ENCODE measurements at places on chromosomes 2 and 18. TPM values are rescaled to one million over a fixed set of nuclear protein-coding genes. Genes with fewer than 3 reads are reported as not detected.

ZNF236 gene
- total RNA-seq: 23.4 TPM

ACAA2 gene
- total RNA-seq: 51.1 TPM

CRIM1 gene
- total RNA-seq: 46.5 TPM

TUBA3E gene
- not detected for total RNA-seq

DNA sequence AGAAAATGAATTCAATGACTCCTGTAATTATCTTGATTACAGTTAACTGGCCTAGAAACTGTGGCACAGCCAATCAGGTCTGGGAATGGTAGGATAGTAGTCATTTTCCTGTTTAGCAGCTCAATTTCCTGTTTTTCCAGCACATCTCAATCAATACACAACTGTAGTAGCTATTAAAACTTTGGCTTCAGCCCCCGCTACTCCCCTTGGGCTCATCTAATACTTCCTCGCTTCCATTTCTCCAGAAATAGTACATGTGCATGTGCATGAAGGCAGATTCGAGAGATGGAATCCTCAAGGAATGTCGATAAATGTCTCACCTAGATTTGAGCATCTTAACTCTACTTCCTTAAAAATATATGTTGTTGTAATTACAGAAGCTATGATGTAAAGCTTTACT lies 9.7 kb downstream of the COBLL1 start:
- H3K4me1 ChIP-seq: peaks cover 5% of the 10 kb centered on the region
- no peak overlapping the region for H3K27ac ChIP-seq
- H3K27me3 ChIP-seq: no peaks in the 10 kb centered on the region
- no peak for DNase-seq

DNA sequence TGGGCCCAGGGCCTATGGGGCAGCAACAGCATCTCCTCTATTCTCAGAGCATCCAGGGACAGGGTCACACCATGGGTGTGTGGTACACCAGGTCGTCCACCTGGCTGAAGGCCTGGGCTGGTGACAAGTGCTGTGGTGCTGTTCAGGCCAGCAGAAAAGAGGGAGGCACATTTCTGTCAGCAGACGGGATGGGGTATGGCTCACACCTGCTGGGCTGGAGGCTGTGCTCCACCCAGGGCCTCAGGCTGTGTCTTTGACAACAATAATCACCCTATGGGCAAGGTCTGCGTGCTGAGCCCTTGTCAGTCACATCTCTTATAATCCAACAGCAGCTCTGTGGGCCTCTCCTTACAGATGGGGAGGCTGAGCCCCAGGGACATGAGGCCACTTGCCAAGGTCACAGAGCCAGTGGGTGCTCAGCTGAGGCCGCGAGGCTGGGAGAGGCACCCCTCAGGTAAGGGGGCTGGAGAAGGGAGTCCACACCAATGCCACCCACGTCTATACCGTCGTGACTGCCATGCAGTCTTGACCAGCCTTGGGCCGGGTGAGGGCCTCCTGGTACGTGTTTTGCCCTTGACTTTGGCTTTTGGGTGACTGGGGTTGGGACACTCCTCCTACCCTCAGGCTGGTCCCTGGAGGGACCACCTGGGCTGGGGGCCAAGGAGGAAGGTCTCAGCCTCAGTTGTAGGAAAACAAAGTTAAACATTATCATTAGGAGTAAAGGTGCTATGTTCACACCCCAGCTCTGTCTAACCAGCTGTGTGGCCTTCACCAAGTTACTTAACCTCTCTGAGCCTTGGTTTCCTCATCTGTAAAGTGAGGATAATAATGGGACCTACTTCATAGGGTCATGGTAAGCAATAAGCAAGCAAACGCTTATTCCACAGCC lies 5.6 kb upstream of the HS6ST1 start:
- H3K36me3 ChIP-seq: no peaks in the 10 kb centered on the region
- peaks cover 36% of the 10 kb centered on the region for H3K4me1 ChIP-seq
- no peak overlapping the region for H3K27ac ChIP-seq
- DNase-seq: no peak

DNA sequence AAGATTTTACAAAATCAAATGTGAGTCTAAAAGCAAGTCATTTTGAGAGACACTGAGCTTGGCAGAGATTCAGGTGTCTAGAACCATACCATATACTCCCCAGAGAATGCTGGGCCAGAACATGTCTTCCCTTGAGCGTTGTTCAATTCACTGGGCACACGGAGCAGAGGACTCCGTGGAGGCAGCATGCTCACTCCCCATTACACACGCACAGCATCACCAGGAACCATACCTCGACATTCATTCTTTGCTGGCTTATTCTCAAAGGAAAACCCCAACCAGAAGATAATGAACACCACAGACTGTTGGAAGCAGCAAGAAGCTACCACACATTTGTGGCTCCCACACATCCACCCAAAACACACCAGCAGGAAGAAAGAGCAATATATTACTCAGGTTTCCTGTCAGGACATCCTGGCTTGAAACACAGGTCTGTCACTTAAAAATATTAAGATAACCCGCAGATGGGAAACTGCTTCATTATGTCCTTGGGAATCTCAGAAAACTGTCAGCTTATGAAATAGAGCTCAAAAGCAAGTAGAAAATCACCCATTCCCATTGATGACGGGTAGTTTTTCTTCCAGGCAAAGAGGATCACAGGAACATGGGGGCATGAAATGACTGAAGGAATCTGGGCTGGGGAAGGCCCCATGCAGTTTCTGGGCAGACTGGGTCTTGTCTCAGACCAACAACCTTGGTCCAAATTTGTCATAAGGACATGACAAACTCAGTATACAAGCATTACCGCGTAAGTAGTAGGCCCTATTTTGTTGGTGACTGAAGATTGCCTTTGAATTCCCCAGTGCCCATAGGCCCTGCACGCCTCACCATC lies 46.4 kb downstream of the PCBP1 start:
- no peak for DNase-seq
- peaks cover 28% of the 10 kb centered on the region for H3K4me1 ChIP-seq
- no peak overlapping the region for H3K4me3 ChIP-seq
- peak overlapping the region; percentile 93 for H3K27ac ChIP-seq

GRCh38 chr2:191065785-191066184 lies 51.8 kb upstream of the STAT1 start:
- no peak overlapping the region for H3K27ac ChIP-seq
- DNase-seq: no peak
- peaks cover 9% of the 10 kb centered on the region for H3K4me1 ChIP-seq
- no peak overlapping the region for H3K4me3 ChIP-seq
- no peaks in the 10 kb centered on the region for H3K27me3 ChIP-seq
- no peaks in the 10 kb centered on the region for H3K36me3 ChIP-seq

DNA sequence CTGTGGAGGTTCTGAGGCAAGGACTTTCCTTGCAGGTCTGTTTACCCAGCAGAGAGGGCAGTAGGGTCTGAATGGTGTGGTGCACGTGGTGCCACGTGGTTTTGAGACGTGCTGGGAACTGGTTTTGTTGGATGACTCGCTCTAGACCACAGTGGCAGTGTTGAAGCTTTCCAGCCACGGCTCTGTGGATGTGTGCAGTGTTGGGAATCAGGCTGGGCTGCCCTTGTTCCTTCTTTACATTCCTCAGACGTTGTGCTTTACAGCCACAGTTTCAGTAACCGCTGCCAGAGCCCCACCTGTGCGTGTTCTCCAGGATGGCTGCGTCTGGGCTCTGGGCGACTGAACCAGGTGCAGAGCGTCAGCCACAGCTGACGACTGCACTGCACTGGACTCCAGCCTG lies 8.2 kb downstream of the CTDP1 start:
- no peak for DNase-seq
- H3K27ac ChIP-seq: no peak overlapping the region
- H3K36me3 ChIP-seq: no peaks in the 10 kb centered on the region
- no peaks in the 10 kb centered on the region for H3K4me1 ChIP-seq
- no peak overlapping the region for H3K4me3 ChIP-seq

Measured in A673 (cell line).